WTC11 (cell line): ENCODE measurements at places on chromosomes 7 and 10. TPM values are rescaled to one million over a fixed set of nuclear protein-coding genes. Genes with fewer than 3 reads are reported as not detected.

GRCh38 chr7:37251222-37251621, 197.4 kb downstream of the ELMO1 start:
- H3K27ac ChIP-seq = 0 out of 2 replicates have a peak overlapping the region, but pooled peaks have one; percentile 4
- H3K4me3 ChIP-seq = no peak overlapping the region
- DNase-seq = no peak
- H3K36me3 ChIP-seq = peaks cover 14% of the 10 kb centered on the region

The INMT gene
- 3.5 to 5.6 TPM (median 4.4 TPM) in 3 replicates for total RNA-seq

GRCh38 chr10:103507235-103508191, 14.0 kb downstream of the NEURL1 start:
- no peak overlapping the region for H3K27ac ChIP-seq
- H3K36me3 ChIP-seq = no peaks in the 10 kb centered on the region
- DNase-seq = no peak
- no peaks in the 10 kb centered on the region for H3K27me3 ChIP-seq
- peaks cover 6% of the 10 kb centered on the region; the same call in 1 of the 2 replicates for H3K4me1 ChIP-seq

DNA sequence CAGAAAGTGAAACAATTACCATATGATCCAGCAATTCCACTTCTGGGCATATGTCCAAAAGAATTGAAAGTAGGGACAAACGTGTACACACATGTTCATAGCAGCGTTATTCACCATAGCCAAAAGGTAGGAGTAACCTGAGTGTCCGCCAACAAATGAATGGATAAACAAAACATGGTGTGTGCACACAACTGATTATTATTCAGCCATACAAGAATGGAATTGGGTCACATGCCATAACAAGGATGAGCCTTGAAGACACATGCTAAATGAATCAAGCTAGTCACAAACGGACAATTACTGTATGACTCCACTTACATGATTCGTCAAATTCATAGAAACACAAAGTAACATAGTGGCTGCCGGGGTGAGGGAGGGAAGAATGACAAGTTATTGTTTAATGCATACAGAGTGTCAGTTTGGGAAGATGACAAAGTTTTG, 4.1 kb upstream of the OIT3 start:
- no peak overlapping the region for H3K4me3 ChIP-seq
- H3K36me3 ChIP-seq = peaks cover 24% of the 10 kb centered on the region
- DNase-seq = no peak
- H3K4me1 ChIP-seq = peaks cover 39% of the 10 kb centered on the region
- H3K27me3 ChIP-seq = no peaks in the 10 kb centered on the region

DNA sequence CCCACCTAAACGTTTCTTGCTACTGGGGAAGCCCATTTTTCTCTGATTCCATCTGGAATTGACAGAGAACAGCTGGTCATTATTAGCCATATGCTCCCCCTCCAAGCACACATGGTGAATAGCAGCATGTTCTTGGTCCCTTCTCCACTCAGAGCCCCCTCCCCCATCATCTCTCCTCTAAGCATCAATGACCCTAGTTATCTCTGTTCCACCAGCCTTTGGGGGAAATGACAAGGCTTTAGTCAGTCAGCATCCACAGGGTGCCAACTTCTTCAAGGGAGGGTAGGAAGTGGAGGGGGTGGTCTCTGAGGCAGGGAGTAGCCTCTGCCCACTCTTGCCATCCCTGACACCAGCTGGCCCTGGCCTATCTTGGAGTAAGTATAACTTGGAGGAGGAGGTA, 163.1 kb downstream of the UBE2H start:
- no peak overlapping the region for H3K4me3 ChIP-seq
- H3K4me1 ChIP-seq = peaks cover 36% of the 10 kb centered on the region
- DNase-seq = no peak
- H3K27ac ChIP-seq = no peak overlapping the region
- peaks cover 84% of the 10 kb centered on the region for H3K27me3 ChIP-seq
- H3K36me3 ChIP-seq = no peaks in the 10 kb centered on the region

GRCh38 chr7:69338144-69338543, 260.1 kb upstream of the AUTS2 start:
- H3K36me3 ChIP-seq = no peaks in the 10 kb centered on the region
- no peak overlapping the region for H3K27ac ChIP-seq

The C7orf33 gene
- total RNA-seq = not detected in 3 replicates

The AHCYL2 gene
- 25.6 to 28.5 TPM (median 28.4 TPM) in 3 replicates for total RNA-seq

The HABP2 gene
- total RNA-seq = 0.09 to 0.18 TPM (median 0.09 TPM) in 3 replicates

DNA sequence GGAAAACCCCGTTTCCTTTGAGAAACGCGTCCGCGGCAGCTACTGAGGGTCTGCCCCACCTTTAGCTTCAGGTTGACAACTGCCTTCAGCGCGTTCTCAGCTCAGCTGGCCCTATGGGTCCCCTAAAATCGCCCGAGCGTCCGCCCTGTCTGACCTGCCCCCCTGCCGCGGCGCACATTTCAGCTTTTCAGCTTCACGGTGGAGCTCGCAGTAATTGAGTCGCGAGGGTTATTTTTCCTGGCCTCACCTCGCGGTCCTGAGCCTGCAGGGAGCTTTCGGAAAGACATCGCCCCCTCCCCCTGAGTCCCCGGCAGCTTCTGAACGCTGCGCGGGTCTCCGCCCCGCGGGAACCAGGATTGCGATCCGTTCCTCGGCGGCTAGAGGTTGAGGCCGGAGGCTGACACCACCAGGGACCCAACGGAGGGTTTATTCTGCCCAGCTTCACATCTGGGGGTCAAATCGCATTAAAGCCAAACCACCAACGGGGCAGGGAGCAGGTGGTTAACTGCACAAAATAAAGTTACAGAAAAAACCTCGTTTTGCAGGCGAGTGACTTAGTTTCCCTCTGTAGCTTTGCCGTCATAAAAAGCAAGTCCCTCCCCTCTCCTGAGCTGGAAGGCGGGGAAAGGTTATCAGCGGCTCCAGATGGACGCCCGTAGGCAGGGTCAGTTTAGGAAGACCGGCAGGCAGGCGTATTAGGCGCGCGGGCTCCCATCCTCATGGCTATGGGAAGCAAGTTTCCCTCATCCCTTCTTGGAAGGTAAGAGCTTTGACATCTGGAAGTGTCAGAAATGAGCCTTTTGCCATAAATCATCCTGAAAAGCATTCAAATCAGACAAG, 11.0 kb downstream of the TWIST1 start:
- no peak overlapping the region for H3K27ac ChIP-seq
- peaks cover 100% of the 10 kb centered on the region for H3K27me3 ChIP-seq
- no peaks in the 10 kb centered on the region for H3K36me3 ChIP-seq
- H3K4me1 ChIP-seq = peaks cover 59% of the 10 kb centered on the region
- DNase-seq = peak; percentile 54
- peak overlapping the region; percentile 76 for H3K4me3 ChIP-seq

The SLC16A9 gene
- total RNA-seq = 4.0 to 5.5 TPM (median 4.7 TPM) in 3 replicates

DNA sequence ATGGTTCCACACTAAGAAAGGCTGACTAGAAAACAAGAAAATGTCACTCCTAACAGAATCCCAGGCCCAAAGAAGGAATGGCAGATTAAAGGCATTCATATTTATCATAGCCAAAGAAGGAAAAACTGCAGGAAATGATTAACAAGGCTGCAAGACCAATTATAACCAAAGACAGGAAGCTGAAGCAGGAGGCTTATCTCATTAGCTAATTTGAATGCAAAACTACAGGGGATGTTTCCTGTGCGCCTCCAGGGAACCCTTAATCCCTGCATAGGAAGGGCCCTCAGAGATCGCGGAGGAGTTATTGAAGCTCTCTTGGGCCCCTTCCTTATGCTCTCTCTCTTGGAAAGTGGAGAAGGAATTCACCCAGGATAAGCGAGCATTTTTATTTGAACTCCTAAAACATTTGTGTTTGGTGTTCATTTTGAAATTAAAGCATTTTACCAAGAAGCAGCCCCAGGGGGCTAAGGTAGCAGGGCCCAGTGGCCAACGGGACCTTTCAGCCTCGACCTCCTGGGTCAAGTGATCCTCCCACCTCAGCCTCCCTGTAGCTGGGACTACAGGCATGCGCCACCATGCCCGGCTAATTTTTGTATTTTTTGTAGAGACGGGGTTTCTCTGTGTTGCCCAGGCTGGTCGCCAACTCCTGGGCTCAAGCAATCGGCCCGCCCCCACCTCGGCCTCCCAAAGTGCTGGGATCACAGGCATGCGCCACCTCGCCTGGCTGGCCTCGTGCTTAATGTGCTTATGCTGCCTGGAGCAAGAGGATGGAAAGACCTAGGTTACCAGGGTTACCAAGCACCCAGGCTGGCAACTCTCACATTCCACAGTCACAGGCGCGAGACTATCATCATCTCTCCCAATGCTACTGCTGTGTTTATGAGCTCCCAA, 24.1 kb upstream of the PROSER2 start:
- no peak overlapping the region for H3K4me3 ChIP-seq
- peaks cover 28% of the 10 kb centered on the region for H3K4me1 ChIP-seq
- DNase-seq = no peak
- no peaks in the 10 kb centered on the region for H3K36me3 ChIP-seq
